Left cardiac atrium (tissue), 4 donors: ENCODE measurements at places on chromosomes 4 and X.

GRCh38 chr4:184250795-184251669 is 33.4 kb upstream of the ENPP6 start:
- DNase-seq = no peak

DNA sequence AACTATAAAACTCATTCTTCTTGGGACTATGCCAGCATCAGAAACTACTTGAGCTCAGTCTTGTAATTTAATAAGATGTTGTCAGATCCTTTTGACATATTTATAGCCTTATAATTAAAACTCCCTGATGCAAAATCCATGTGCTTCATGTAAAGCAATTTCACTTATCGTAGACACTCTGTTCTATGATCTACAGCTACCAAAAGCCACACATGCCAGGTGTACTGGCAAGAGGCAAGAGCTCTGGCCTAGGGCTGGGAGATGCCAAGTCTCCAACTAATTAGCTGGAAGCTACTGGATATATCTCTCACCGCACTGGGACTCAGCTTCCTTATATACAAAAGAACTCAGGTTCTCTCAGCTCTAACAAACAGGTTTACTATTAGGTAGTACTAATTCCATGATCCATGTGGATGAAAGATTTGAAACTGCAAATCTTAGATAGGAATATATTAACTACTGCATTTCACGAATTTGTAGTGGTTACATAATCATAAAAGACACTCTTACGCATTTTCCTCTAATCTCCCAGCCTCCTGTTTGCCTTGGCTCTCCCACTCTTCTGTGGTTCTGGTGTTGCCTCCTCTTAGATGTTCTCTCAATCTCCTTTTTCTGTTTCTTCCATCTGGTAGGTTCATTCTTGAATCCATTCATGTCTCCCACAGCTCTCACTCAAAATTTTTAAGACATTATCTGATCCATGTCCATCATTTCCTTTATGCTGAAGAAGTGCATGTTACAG is 103.0 kb downstream of the HHIP start:
- no peak for DNase-seq

DNA sequence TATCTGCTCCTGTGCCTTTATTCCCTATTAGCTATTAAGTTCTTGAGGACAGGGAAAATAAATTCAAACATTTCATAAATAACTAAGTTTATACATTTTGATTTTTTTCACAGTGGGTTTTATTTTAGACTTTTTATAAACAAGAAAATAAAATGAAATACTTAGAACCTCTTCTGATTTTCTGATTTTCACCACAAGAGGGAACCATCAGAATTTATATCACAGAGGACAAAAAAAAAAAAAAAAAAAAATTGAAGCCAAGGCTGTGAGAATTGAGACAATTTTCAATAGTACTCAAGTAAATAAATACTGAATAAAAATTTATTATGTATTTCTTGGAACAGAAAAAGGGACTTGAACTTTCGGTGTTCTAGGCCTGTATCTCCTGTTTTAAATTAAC is 288.1 kb downstream of the SH3BGRL start:
- no peak for DNase-seq

- no peak for DNase-seq
Observed at GRCh38 chrX:66632473-66632872, 6.4 kb downstream of the EDA2R start.

DNA sequence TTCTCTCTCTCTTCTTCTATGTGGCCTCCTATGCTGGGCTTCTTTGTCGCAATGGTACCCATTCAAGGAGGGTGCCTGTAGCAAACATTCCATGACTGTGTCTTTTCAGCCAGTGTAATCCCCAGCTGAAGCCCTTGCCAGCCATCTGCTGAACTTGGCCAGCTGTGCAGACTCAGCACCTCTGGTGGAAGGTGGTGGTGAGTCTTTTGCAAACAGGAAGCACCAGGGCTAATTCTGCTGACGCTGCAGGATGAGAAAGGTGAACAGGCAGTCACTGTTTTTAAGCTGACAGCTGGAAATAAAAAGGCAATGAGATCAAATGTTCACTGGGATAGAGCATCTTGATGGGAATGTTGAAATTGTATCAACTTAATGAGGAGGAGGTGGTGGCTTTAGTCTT is 298.7 kb upstream of the CLNK start:
- no peak for DNase-seq

- no peak for DNase-seq
Observed at GRCh38 chr4:48518143-48518542, 28.1 kb downstream of the ZAR1 start.

DNA sequence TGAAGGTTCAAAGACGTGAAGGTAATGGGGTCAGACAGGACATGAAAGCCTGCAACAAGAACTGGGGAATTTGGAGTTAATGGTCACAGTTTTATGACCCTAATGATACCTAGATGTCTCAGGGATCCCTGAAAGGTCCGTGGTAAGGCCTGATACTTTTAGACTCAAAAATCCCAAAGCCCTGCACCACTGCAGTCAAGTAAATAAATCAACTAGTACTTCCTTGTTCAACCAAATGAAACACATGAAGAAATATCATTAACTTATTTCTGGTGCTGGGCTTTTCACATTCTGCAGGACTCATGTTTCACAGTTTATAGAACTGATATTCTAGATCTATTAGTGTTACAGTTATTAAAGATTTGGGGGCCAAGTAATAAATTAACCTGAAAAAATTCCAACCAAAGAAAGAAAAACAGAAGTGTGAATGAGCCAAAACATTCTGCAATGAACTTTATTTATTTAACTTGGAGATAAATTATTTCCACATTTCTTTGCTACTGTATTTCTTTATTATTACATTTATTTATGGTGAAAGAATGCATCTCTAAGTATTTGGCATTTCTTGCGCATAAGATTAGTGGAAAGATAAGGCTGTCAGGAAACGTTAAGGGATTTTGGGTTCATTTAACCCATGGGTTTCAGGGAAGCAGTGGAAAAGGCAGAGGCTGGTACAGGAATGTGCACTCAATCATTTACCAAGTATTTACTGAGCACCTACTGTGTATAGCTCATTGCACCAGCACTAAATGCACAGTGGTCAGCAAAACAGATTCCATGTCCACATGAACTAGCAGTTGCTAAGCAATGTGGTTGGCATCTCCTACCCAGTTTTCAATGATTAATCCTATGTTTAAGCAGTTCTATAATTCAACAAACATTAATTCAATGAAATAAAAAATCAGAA is 8.7 kb downstream of the WDFY3 start:
- DNase-seq = no peak

DNA sequence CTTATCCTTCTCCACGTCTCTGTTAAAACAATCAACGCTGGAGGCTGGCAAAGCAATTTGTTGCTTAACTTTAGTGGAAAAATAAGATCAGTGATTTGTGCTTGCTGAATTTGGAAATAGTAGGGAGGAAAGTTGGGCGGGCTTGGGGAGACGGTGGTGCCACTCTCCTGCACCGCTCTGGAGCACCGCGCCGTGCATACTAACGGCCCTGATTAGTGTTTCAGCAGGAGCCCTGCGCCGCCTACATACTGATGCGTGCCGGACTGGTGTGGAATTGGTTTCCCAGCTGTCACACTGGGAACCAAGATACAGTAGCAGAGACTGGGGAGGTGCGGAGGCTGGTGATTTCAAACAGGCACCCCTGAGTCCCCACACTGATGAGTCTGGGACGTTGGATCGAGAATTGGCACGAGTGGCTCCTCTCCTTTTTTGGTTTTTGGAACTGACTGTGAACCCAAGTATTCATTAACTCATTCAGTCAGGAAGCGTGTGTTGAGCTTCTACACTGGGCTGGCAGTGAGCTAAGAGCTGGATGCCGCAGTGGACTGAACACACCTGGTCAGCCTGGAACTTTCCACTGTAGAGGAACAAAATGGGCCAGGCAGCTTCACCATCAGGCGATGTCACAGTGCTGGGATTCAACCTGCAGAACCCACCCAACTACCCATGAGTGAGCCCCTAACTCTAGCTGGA is 29.0 kb upstream of the PSAPL1 start:
- DNase-seq = no peak

- DNase-seq = no peak
Observed at GRCh38 chrX:107398115-107398514, 51.3 kb upstream of the FRMPD3 start.

- DNase-seq = no peak
Observed at GRCh38 chr4:11250510-11250909, 178.2 kb downstream of the HS3ST1 start.

GRCh38 chr4:169626331-169627282 is 6.2 kb downstream of the CLCN3 start:
- DNase-seq = no peak

GRCh38 chr4:46992338-46992737 is 1.0 kb downstream of the GABRA4 start:
- no peak for DNase-seq

- DNase-seq = no peak
Observed at GRCh38 chrX:13341491-13342101, 21.7 kb upstream of the ATXN3L start.

GRCh38 chrX:120137439-120137838 is 21.0 kb upstream of the RHOXF2 start:
- no peak for DNase-seq

- no peak for DNase-seq
Observed at GRCh38 chr4:158682066-158682465, 10.0 kb downstream of the ETFDH start.

DNA sequence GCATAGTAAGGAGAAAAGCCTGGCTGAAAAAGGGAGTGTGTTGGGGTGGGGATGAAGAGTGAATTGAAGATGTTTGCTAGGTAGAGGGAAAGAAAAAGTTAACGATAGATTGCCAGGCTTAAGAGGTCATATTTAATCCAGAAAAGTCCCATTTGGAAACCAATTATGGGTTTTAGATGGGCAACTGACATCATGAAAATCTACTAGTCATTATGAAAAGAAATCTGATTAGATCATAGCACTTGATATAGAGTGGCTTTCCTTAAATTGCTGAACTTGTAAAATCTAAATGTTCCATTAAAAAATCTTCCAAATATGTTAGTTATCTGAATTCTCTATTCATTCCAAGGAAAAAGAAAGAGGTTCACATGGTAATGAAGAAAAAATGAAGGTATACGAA is 37.5 kb upstream of the IL21 start:
- DNase-seq = no peak
